Epithelial cell of prostate (primary cell): ENCODE measurements at places on chromosomes 11 and 22.

DNA sequence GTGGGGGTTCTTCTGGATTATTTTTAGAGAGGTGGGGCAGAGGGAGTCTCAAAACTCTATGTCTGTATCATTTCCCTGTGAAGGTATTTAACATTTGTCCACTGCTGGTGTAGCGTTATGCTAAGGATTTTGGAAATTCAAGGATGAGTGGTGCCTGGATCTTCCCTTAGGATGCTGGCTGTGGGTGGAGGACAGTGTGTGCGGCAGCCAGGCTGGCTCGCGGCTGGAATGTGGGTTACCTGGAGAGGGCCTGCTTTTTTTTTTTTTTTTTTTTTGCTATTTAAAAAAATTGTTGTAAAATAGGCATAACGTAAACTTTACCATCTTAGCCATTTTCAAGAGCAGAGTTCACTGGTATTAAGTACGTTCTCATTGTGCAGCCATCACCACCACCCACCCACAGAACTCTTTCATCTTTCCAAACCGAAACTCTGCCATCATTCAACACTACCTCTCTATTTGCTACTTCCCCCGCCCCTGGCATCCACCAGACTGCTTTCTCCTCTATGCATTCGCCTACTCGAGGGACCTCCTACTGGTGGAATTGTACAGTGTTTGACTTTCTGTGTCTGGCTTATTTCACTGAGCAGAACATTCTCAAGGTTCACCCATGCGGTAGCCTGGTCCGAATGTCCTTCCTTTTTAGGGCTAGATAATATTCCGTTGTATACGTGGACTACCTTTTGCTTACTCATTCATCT, 67.1 kb downstream of the PARVB start:
- DNase-seq = no peak

GRCh38 chr11:11296434-11296833, 56.6 kb downstream of the CSNK2A3 start:
- DNase-seq = no peak

GRCh38 chr11:70836071-70836470, 416.3 kb downstream of the SHANK2 start:
- no peak for DNase-seq

DNA sequence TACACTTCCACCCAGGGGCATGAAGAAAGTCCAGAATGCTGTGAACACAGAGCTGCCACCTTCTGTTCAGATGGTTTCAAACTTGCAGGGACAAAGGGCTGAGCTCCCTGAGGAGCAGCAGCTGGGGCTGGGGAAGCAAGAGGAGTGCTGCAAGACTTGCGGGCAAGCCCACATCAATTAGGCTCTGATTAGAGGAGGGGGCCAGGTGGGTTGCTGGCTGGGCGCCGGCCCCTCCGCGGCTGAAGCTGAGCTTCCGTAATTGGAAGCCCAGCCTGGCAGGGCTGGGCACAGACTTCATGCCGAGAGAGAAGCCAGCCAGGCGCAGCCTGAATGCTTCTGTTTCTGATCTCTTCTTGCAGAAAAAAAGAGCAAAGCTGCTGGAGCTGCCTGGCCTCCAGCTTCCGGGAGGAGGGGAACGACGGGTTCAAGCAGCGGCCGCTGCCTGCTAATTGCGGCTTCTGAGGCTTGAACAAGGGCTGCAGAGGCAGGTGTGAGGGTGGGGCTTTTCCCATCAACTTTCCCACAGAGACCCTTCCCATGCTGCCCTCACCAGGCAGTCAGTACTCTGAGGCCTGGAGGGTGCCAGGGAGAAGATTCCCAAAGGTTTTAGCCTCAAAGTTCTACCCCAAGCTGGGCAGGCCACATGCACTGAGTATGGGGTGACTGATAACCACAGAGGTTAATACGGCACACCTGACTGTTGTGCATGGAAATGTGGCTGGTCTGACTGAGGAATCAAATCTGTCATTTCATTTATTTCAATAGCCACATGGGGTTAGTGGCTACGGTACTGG, 91.1 kb upstream of the LMO1 start:
- no peak for DNase-seq

DNA sequence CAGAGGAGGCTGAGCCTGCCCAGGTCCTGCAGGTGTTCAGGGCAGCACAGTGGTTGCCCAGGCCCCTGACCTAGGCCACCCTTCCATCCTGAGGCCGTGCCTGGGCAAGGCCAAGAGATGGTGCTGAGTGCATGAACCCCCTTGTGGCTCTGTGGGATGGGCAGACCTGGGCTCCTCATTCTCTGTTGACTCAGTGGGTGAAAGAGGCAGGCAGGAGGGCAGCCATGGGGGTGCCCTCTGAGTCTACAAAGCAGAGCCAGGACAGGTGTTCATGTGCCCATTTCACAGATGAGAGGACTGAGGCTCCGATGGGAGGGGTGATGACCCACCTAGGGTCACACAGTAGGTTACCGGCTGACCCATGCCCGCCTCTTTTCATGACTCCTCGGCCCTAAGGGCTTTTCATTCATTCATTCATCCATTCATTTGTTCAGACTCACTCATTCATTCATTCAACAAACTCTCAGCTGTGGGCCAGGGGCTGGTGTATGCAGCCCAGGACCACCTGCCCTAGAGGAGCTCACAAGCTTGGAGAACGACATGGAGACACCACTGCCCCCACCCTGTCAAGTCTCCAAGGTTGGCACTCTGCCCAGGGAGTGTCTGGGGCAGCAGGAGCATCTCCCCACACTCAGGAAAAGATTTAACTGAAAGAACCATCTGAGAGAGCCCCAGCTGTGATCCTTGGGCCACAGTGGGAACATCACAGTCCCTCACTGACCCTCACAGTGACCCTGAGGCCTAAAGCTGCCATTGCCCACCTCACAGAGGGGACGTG, 40.5 kb downstream of the IGLL5 start:
- no peak for DNase-seq

DNA sequence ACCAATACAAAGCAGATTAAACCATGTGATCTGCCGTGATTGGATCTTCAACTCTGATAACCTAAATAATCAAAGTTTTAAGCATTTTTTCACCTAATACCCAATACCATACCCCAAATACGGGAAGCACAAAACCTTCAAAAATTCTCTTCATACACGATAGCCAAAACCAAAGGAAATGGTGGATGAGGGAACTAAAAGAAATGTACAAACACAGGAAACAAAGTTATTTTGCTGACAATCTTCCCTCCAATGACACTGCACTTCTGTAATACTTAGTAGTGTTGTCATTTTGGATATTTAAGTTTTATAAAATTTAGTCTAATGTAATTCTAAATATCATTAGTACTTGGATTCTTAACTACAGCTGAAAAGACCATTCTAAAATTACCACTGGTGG, 27.0 kb downstream of the CSTF3 start:
- DNase-seq = no peak

GRCh38 chr11:122882857-122883645, 492 bp downstream of the JHY start:
- no peak for DNase-seq

- no peak for DNase-seq
Observed at GRCh38 chr11:7655253-7656217, 17.8 kb downstream of the CYB5R2 start.

- no peak for DNase-seq
Observed at GRCh38 chr22:46354176-46354992, 18.9 kb downstream of the TRMU start.

DNA sequence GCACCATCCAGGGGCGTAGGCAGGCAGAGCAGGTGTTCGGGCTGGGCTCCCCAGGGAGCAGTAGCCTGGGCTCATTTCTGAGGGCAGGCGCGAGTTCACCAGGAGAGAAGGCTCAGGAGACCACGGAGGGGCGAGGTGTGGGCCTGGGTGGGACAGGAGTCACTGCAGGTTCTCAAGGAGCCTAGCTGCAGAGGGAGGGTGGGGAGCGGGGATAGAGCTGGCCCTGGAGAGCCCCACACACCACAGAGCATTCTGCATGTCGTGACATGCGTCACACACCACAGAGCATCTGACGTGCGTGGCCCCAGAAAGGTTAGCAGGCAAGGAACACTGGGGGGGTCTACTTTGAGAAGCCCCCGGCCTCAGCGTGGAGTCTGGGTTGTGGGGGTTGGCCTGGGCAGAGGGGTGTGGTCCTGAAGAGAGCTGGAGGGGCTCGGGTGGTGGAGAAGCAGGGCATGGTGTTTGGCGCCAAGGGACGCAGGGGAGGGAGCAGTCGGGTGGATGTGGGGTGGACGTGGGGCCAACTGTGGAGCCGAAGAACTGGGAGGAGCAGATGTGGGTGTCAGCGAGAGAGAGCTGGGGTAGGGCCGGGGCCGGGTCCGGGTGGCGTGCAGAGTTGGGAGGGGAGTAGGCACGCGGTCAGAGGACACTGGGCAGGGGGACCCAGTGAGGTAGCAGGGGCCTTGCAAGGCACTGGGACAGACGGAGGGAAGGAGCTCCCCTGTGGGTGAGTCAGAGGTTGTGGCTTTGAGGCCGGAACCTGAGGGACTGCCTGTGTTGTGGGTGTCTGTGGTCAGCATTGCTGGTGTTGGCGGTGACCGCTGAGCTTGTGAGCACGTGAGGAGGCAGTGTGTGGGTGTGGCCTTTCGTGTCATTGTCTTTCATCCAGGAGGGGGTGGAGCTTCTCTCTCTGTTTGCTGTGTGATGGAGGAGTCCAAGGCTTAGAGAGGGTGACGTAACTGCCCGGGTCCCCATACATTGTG, 25.5 kb downstream of the CTTN start:
- DNase-seq = no peak

DNA sequence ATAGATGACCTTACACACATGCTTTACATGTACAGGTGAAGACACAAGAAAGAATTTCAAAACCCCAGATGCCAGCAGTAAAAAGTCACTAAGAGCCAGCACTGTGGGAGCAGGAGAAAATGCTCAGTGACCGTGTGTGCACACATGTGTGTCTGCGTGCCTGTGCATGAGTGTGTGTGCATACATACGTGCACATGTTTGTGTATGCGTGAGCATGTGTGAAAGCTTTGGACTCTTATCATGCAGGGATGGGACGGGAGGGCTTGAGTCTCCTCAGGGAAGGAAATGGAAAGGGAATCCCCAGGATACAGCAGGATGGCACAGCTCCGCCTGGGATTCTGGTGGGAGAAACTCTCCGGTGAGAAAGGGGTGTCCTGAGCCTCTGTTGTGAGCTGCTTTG, 121.5 kb upstream of the B3GAT1 start:
- DNase-seq = no peak

DNA sequence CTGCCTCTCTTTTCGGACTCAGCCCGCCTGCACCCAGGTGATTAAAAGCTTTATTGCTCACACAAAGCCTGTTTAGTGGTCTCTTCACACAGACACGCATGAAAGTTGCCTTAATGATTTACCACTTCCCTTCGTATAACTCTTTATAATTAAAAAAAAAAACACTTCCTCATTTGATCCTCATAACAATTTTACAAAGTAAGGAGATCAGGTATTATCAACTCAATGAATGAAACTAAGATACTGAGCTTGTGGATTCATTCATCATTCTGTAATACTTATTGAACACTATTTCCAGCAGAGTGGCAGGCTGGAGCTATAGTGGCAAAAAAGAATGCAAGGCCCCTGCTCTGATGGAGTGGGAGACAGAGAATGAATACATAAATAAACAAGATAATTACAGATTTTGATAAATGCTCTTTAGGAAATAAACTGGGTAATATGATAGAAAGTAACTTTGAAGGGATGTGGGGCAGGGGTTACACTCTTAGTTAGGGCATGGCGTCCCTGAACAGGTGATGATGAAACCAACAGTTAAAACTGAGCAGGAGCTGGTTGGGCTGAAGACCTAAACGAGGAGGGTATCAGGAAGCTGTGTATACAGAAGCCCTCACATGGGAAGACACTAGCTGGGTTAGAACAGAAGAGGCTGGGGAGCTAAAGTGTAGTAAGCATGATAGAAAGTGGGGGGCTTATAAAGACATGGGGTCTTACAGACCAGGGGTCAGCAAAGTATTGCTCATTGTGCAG, 5.4 kb upstream of the CRTAM start:
- DNase-seq = no peak
